ENCODE measurements at places on chromosomes 2 and 18.

GRCh38 chr2:23617811-23618215 is 232.8 kb downstream of the KLHL29 start:
- DNase-seq, result no peak

DNA sequence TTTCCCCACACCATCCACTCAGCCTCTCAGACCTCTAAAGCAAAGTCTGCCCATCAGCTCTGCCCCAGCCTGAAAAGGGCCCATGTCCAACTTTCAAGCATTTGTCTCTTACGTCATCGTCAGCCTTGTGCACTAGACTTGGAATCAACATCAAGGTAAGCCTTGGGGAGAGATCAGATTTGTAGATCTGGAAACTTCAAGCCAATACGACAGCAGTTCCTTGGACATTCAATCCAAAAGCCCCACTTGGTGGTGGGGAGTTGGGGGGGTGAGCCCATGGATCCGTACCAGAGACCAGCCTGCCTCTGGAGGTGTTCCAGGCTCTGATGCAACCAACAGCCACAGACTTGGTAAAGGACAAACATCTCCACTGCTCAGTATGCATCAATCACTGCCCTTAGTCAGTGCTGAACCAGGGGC is 206.8 kb upstream of the MEIS1 start:
- no peak for DNase-seq

GRCh38 chr2:219402665-219403515 is 15.2 kb upstream of the DNPEP start:
- peak; percentile 65 for DNase-seq

DNA sequence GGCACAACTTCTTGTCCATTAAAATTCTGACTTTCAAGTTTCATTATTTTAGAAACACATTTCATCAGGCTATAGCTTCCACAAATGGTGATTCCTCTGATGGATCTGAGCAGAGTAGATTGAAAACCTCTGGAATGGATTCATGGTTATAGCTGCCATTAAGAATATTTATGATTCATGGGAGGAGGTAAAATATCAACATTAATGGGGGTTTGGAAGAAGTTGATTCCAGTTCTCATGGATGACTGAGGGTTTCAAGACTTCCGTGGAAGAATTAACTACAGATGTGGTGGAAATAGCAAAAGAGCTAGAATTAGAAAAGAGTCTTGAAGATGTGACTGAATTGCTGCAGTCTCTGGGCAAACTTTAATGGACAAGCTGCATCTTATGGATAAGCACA is 797.4 kb downstream of the SUCLG1 start:
- no peak for DNase-seq

DNA sequence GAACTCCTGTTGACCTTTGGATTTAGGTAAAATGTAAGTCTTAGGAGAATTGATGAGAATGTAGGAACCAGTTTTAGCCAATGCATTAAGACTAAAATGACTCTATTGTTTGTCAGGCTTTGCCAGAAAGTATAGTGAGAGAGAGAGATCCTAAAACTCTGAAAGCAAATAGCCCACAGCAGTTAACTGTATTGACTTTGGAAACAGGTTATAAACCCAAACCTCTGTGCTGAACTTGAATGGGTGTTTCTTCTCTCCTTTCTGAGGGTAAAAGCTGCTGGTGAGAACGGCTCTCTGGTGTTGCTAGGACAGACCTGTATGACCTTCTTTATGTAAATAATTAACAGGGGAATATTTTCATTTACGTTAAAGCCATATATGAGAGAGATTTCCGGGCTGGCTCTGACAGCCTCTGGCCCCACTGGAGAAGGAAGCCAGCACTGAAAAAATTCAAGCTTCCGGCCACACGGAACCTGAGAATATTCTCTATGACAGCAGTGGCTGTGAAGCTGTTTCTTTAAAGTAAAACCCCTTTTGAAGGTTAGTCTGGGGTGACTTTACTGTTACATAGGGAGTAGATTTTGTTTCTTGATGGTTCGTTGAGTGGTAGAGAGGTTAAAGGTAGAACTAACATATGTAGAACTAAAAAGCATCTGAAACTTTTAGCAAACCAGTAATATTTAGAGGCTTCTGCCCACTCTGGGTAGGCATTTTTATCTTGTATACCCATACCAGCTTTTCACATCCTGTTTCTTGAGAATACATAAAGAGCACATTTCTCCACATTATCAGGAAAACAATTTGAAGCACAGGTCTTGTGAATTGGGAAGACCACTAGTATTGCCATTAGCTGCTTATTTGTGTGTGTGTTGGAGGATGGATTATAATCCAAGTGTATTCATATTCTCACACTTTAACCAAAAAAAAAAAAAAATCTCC is 123.8 kb downstream of the SPTBN1 start:
- DNase-seq, result no peak

- peak; percentile 3 for DNase-seq
These were observed 97.7 kb downstream of the TWIST2 start for GRCh38 chr2:238945433-238946150.

DNA sequence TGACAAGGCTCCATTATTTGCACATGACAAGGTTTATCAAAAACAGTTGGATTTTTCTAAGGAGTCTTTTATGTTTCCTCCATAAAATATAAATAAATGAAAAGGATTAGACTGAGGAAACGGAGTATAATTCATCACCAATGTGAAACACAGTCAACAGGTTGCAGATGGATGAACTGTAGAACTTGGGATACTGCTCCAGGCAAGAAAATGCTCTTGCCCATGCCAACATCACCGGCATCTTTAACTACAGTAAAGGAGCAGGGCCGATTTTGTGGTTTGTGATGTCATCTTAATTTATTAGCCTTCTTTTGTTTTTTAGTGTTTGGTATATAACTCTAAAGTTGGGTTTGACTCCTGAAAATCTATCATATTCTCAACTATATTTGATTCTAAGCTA is 577.3 kb downstream of the EPHA4 start:
- no peak for DNase-seq

GRCh38 chr2:203453858-203454451 is 81.1 kb downstream of the RAPH1 start:
- DNase-seq, result peak; percentile 68

GRCh38 chr2:70118798-70119454 is 31.6 kb downstream of the PCBP1 start:
- no peak for DNase-seq

DNA sequence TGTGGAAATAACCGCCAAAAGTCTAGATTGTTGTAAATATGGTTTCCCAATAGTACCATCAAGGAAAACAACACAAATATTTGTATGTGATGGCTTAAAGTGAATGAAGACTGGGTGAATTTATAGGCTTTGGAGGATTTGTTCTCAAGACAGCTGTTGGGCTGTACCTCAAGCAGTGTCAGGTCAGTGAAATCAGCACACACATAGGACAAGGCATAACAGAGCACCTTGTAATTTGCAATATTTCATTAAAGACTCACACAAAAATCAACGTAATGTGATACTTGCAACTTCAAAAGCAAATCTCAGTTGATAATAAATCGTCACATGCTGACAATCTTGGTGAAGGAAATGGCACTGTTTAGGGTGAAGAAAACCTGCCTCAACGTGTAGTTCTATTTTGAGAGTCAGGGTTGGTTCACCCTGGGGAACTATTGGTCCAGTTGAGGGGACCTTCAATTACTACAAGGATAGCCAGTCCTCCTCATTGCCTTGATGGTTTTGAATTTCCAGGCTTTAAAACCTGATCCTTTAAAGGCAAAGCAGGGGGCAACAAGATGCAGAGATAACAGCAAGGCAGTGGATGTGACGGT is 126.8 kb upstream of the ST6GAL2 start:
- no peak for DNase-seq

GRCh38 chr2:1625281-1626001 is 118.9 kb downstream of the PXDN start:
- no peak for DNase-seq

DNA sequence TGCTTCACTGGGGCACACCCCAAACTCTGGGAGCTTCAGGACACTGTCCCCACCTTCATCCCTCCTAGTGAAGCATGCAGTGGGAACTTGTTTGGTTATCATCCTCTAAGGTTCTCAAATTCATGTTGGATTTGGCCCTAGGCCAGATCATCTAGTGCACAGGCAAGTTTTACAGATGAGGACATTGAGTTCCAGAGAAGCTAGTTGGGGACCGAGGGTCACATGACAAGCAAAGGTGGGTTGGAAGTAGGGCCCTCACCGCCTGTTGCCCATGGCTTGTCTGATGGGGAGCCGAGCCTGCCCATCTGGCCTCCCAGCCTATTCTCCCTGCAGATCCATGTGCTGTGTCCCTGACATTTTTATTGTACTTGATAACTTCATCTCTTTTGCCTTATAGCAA is 2.8 kb downstream of the PRKCE start:
- DNase-seq, result no peak

- no peak for DNase-seq
These were observed 25.7 kb downstream of the GATA6 start for GRCh38 chr18:22195052-22195451.

DNA sequence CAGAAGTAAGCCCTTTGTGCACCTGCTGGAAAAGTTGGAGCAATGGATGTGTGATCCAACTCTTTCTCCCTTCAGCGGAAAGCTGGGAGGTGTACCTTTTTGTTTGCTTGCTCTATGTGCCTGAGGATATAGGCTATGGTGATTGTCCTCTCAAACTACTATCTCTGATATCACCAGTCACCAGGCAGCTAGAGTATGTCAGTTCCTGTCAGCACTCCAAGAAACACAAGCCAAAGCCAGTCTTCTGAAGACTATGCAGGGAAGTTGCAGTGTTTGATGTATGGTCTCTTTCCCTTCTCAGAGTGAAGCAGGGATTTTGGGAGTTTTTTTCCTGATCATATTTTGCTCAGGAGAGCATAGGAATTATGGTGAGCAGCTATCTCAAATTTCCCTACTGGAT is 146.4 kb downstream of the PTH2R start:
- DNase-seq, result no peak

GRCh38 chr2:138298900-138299299 is 202.7 kb upstream of the SPOPL start:
- DNase-seq, result no peak

- DNase-seq, result no peak
These were observed 116.6 kb downstream of the SLC4A3 start for GRCh38 chr2:219744066-219744465.

DNA sequence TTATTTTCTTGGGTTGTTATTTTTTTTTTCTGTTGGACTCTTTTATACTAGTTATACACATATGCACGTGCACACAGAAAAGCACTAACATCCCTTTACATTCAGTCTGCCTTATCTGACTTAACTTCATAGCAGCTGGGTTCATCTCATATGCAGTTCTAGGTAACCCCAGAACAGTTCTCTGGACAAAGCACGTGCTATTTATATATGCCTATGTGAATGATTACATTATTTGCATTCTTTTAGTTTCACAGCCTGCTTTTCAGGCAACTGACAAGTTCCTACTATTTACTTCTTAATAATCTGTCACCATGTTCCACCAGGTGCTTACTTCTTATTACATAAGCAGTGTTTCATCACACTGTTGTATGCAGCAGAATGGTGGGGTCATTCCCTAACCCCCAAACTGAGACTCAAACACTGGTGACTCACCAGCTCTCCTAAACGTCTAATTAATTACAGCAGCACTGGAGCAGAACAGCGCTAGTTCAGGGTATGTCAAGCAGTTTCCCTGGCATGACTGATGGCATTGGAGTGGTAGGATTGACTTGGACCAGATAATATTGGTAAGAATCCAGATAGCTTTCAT is 372.8 kb downstream of the CLIP4 start:
- no peak for DNase-seq

DNA sequence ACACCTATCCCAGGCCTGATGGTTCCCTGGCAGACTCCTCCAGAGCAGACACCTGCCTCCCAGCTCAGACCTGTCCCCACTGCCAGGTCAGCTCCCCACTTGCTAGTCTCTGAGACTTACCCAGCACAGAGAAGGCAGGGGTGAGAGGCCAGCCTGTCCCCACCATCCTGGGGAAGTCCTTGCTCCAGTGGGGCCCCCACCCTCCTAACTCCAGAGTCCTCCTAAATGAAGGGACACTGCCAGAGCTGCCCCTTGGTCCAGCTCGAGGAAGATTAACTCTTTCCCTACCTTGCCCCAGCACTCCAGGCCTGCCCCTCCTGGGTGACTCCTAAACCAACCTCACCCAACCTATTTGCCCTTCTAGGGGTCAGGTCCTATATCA is 30.4 kb upstream of the TNS1 start:
- DNase-seq, result no peak

DNA sequence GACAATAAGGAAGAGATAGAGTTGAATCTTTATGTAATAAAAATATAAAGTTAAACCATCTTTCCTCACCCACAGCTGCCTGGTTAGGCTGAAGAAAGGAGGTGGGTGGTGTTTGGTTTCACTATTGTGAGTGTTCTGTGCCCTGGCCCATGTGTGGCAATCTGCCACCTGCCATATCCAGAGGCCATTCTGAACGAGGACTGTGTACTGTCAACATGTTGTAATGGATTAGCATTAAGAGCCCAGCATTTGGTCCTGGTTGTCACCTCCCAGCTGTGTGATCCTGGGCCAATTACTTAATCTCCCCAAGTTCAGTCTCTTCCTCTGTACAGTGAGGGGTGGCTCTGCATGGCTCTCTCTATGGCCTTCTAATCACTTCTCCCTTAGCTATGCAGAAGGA is 118.2 kb upstream of the SEC11C start:
- no peak for DNase-seq

DNA sequence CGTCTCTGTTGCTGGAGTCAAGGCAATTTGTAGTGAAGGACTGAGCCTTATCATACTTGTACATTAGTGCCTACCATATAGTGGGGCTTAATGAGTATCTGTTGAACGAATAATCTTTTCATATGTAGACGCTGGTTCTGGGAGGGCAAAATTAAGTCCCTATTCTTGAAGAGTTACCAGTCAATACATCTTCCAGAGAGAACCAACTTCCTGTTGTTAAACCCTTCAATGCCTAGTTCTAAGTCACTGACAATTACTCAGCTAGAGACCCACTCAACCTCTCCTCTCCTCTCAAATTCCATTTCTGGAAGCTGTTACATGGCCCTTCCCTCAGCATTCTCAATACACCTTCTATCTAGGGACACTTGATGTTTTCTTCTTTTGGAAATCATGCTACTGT is 1.1 kb upstream of the MOB4 start:
- DNase-seq, result no peak

DNA sequence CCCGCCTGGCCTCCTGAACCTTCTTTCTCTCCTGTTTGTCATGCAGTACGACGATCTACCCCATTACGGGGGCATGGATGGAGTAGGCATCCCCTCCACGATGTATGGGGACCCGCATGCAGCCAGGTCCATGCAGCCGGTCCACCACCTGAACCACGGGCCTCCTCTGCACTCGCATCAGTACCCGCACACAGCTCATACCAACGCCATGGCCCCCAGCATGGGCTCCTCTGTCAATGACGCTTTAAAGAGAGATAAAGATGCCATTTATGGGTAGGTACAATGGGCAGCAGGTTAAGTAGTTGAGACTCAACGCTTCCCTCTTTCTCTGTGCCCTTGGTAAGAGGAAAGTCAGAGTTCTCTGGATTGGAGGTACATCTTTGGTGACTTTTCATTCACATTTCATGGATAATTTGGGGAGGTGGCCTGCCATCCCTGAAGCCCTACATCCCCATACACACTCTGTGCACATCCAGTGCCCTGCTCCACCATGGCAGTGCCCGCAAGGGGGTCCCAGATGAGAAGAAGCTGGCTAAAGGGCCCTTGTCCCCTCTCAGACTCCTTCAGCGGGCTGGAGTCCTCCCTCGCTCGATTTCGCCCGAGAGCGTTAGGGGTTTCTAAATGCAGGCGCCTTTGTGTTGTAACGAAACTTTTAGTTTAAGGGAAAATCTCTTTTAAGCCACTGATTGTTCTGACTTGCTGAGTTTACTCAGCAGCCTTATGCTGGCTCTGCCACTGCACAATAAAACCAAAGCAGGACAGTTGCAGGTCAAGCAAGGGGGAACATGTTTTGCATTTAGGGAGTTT is 3.0 kb downstream of the MEIS1 start:
- no peak for DNase-seq
